Activated CD4-positive, alpha-beta T cell treated with anti-CD3 and anti-CD28 coated beads for 36 hours (primary cell): ENCODE measurements at places on chromosomes 3 and 15. TPM values are rescaled to one million over a fixed set of nuclear protein-coding genes. Genes with fewer than 3 reads are reported as not detected.
A peak's percentile ranks its signal among the peaks of the same experiment; 100 is the strongest.

CRTAP gene
- total RNA-seq: 39.2 TPM

DNA sequence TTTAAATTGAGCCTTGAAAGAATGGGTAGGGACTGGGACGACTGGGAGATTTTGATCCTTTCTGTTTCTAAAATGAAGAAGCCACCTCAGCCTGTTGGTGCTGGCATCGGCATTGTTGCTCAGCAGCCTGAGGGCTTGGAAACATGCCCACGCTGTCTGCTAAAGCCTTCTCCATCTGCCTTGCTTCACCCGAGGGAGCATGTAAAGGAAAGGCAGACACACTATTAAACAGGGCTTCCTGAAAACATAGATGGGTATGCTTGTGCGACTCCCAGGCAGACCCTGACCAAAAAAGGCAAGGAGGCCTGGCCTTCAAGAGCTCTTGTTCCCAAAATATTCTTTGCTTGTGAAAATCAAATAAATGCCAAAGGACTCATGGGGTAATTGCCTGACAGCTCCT lies 84.2 kb upstream of the SLC4A7 start:
- no peak overlapping the region for H3K4me3 ChIP-seq
- no peak for DNase-seq
- H3K4me1 ChIP-seq: no peaks in the 10 kb centered on the region
- H3K27me3 ChIP-seq: no peaks in the 10 kb centered on the region
- no peak overlapping the region for H3K27ac ChIP-seq
- H3K36me3 ChIP-seq: no peaks in the 10 kb centered on the region

- peaks cover 23% of the 10 kb centered on the region for H3K4me1 ChIP-seq
- DNase-seq: no peak
- H3K36me3 ChIP-seq: peaks cover 2% of the 10 kb centered on the region
- no peak overlapping the region for H3K4me3 ChIP-seq
- H3K27me3 ChIP-seq: no peaks in the 10 kb centered on the region
- H3K27ac ChIP-seq: no peak overlapping the region
These were observed 42.2 kb upstream of the ZBTB38 start for GRCh38 chr3:141326123-141326522.

DNA sequence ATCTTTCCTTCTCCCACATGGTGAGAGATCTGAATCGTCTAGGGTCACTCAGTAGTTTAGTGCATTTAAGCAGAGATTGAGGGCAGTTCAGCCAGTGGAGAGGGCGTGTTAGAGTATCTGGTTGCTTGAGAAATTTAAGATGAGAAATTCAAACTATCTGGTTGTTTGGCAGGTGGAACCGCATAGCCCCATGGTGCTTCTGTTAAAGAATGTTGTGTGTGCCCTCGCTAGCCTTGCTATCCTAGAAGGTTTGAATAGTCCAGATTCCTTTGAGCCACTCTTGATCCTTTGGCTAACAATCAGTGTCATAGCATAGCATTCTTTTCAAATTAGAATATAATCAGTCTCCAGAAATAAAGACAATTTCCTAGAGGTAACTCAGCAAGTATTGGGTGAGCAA lies 32.1 kb downstream of the ABHD17C start:
- DNase-seq: no peak
- H3K4me3 ChIP-seq: no peak overlapping the region
- H3K4me1 ChIP-seq: no peaks in the 10 kb centered on the region
- no peaks in the 10 kb centered on the region for H3K27me3 ChIP-seq
- H3K27ac ChIP-seq: no peak overlapping the region

- no peak overlapping the region for H3K4me3 ChIP-seq
- no peak for DNase-seq
- no peaks in the 10 kb centered on the region for H3K27me3 ChIP-seq
- H3K36me3 ChIP-seq: peaks cover 10% of the 10 kb centered on the region
- no peak overlapping the region for H3K27ac ChIP-seq
- no peaks in the 10 kb centered on the region for H3K4me1 ChIP-seq
These were observed 346.1 kb downstream of the CHST2 start for GRCh38 chr3:143465666-143466065.

DNA sequence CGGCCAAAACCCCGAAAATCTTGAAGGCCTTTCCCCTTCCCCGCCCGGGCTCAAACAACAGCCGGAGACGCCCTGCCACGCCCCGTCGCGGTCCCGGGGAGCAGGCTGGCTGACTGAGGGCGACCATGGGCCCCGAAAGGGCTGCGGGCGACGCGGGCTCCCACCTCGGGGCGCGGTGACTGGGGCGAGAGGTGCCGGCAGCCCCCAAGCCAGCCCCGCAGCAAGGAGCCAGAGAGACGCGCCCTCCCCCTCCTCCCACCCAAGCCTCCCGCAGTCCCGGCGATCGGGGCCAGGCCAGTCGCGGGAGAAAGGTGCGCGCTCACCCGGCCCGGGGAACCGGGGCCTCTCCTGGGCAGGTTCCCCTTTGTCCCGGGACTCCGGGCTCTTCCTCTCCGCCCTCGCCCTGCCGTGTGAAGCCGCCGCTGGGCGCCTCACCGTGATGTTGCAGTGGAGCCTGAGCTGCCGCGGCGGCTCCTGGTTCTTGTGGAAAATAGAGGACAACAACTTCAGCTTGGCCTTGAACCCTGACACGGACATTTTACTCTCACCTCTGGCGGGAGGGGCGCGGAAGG lies 30.6 kb upstream of the ZSCAN2 start:
- H3K36me3 ChIP-seq: no peaks in the 10 kb centered on the region
- peaks cover 2% of the 10 kb centered on the region for H3K27me3 ChIP-seq
- peaks cover 20% of the 10 kb centered on the region for H3K4me1 ChIP-seq
- H3K4me3 ChIP-seq: peak overlapping the region; percentile 73
- peak overlapping the region; percentile 77 for H3K27ac ChIP-seq
- DNase-seq: peak; percentile 69

- H3K36me3 ChIP-seq: no peaks in the 10 kb centered on the region
- no peaks in the 10 kb centered on the region for H3K4me1 ChIP-seq
- no peak overlapping the region for H3K4me3 ChIP-seq
These were observed 40.5 kb upstream of the VPS8 start for GRCh38 chr3:184771301-184772127.

DNA sequence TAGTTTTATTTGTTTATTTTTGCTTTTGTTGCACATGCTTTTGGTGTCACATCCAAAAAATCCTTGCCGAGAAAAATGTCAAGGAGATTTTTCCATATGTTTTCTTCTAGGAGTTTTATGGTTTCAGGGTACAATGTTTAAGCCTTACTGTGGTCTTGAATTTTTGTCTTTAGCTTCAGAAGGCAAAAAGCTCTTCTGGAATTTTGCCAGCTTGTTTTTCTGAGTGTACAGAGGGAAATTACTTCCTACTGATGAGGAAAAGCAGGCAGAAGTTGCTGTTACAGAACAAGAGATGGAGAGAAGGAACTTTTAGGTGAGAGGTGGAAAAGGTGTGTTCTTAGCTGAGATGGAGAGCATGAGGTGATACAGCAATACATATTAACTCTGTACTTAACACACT lies 59.6 kb downstream of the UBE2E2 start:
- H3K36me3 ChIP-seq: peaks cover 9% of the 10 kb centered on the region
- no peak for DNase-seq
- peaks cover 4% of the 10 kb centered on the region for H3K4me1 ChIP-seq
- H3K27ac ChIP-seq: no peak overlapping the region
- H3K4me3 ChIP-seq: no peak overlapping the region
